Endodermal cell (in vitro differentiated cells): ENCODE measurements at places on chromosomes 4 and X. TPM values are rescaled to one million over a fixed set of nuclear protein-coding genes. Genes with fewer than 3 reads are reported as not detected.

The CCDC160 gene
- 1.2 to 2.9 TPM (median 2.9 TPM) in 3 replicates for total RNA-seq

The LSM6 gene
- 59.6 and 64.1 TPM in 2 replicates for total RNA-seq

The SRPK3 gene
- not detected in 3 replicates for total RNA-seq

The NLGN4X gene
- total RNA-seq: 19.2 to 26.9 TPM (median 21.5 TPM) in 3 replicates

The FGA gene
- 3.1 and 3.2 TPM in 2 replicates for total RNA-seq

The ZNF518B gene
- 43.1 and 46.2 TPM in 2 replicates for total RNA-seq

The ADGRG2 gene
- total RNA-seq: 9.3 and 9.4 TPM in 2 replicates

The MAGEB17 gene
- 0.33 to 0.55 TPM in 2 of 3 replicates, not detected in the other for total RNA-seq

The PITX2 gene
- total RNA-seq: 25.4 to 80.8 TPM (median 28.8 TPM) in 3 replicates

The DGKK gene
- total RNA-seq: 0.59 to 3.5 TPM (median 3.0 TPM) in 3 replicates

The CXCL5 gene
- total RNA-seq: 0.73 to 0.92 TPM (median 0.86 TPM) in 3 replicates

The GLUD2 gene
- 7.8 and 7.9 TPM in 2 replicates for total RNA-seq

The CT45A1 gene
- not detected in 2 replicates for total RNA-seq

The TEX13B gene
- not detected in 3 replicates for total RNA-seq

The BMPR1B gene
- total RNA-seq: 2.8 to 4.7 TPM (median 3.2 TPM) in 3 replicates

The FGF5 gene
- 0.32 and 1.6 TPM in 2 replicates for total RNA-seq

The EPGN gene
- total RNA-seq: not detected in 3 replicates

The MTCP1 gene
- 12.6 and 18.9 TPM in 2 replicates for total RNA-seq

The UCHL1 gene
- total RNA-seq: 390 and 459 TPM in 2 replicates

The CCKAR gene
- not detected in 2 replicates for total RNA-seq

The ASB12 gene
- total RNA-seq: 0.29 and 0.48 TPM in 2 replicates

The LONRF3 gene
- total RNA-seq: 1.7 and 2.5 TPM in 2 replicates

The ZNF827 gene
- 33.0 to 37.3 TPM (median 35.8 TPM) in 3 replicates for total RNA-seq

The CXCL1 gene
- total RNA-seq: 0.24 and 0.86 TPM in 2 replicates

The DCAF12L1 gene
- total RNA-seq: 1.9 and 2.0 TPM in 2 replicates
